ENCODE measurements at places on chromosomes 1 and 21.
A peak's percentile ranks its signal among the peaks of the same experiment; 100 is the strongest.

- no peak for DNase-seq
These were observed 547.2 kb upstream of the NCAM2 start for GRCh38 chr21:20451046-20451445.

DNA sequence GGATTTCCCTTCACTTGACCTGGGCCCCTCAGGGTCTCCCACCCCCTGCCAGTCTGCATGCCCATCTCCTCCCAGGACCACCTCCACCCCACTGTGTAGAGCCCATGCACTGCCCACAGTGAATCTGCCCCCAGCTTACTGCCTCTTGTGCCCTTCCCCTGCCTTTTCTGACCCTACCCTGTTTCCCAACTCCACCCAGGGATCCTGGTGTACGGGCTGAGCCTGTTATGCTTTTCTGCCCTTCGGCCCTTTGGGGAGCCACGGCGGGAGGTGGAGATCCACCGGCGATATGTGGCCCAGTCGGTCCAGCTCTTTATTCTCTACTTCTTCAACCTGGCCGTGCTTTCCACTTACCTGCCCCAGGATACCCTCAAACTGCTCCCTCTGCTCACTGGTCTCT lies 1.9 kb downstream of the TMEM79 start:
- DNase-seq = no peak

- DNase-seq = peak; percentile 52
These were observed 15.3 kb upstream of the SKI start for GRCh38 chr1:2212532-2213491.

- no peak for DNase-seq
These were observed 13.2 kb upstream of the GPR153 start for GRCh38 chr1:6274102-6274501.

- no peak for DNase-seq
These were observed 15.3 kb downstream of the VAV3 start for GRCh38 chr1:107949467-107950253.

DNA sequence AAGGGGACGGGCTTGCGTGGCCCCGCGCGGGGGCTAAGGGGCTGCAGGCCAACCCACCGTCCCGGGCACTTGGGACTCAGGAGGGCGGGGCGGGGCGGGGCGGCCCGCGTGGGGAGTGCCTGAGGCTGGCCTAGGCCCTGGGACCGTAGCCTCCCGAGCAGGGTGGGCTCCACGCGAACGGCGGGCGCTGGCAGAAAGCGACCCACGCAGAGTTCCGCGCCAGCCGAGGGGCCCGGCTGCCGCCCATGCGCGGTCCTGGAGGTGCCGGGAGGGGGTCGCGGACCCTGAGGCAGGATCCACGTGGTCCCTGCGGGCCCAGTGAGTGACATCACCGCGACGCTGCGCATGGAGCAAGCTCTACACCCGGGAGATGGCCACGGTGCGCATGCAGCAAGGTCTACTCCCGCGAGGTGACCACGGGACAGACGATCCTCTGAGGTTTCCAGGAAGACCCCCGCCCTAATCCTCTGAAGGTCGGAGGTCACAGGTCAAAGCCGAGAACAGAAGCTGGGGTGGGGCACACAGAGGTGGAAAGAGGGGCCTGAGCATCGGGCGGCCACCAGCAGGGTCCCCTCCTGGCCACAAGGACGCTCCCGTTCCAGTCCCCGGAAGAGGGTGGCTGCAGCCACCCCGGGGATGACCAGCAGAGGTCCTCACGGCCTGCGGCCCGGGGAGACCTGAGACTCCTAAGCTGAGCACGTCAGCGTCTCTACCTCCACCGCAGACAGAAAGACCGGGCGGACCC lies 13.5 kb upstream of the SLC19A1 start:
- peak; percentile 42 for DNase-seq

DNA sequence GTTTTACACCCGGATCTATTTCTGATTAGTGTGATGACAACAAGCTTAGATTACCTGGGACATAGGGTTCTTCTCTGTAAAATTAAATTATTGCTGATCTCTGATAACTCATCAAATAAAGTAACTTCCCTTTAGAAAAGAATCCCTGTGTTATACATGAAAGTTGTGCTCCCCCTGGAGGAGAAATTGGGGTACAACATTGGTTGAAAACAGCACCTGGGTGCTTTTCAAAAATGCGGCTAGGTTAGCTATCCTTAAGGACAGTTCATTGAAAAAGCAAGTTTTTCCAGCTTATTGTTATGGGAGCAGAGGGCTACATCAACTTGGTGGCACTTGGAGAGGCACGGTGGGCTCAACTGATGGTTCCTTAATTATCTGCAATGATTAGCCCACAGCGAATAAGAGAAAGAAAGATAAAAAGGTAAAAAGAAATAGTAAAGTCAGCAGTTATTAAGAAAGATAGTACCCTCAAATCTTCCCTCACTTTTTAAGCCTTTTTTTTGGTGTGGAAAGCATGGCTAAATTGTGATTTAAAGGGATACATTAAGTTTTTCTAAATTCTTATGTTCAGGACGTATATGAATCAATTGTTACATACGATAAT lies 97.8 kb downstream of the FMN2 start:
- DNase-seq = peak; percentile 7

- no peak for DNase-seq
These were observed 110.5 kb upstream of the UBE2U start for GRCh38 chr1:64092851-64093371.

DNA sequence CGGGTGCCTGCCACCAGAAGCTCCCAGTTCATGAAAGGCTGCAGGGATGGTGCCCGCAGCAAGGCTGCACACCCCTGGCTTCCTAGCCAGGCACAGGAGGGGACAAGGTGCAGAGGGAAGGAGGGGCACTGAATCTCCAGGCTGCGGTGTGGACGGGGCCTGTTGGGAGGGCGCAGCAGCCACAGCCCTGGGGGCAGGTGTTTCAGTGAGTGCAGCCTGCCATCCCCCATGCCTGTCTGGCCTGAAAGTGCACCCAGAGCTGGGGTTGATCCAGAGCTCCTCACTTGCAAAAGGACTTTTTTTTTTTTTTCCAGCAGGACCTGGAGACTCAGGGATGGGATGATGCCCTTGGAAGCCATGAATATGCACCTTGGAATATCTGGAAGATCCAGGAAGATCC lies 153.7 kb upstream of the C1orf174 start:
- no peak for DNase-seq

DNA sequence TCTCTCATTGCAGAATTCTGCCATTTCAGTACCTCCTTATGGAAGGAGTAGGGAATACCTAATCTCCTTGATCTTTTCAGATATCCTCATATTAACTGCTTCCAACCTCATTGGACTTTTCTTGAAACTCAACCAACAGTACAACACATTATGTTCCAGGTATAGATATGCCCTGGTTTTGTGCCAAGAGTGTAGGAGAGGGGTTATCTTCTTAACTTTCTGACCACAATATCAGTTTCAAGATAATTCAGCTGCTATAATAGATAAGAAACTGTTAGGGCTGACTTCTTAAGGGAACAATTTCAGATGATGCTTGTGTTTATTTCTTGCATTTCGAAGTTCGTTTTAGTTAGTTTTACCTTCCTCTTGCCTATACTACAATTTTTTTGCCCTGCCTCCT lies 2.1 kb upstream of the LPGAT1 start:
- no peak for DNase-seq

DNA sequence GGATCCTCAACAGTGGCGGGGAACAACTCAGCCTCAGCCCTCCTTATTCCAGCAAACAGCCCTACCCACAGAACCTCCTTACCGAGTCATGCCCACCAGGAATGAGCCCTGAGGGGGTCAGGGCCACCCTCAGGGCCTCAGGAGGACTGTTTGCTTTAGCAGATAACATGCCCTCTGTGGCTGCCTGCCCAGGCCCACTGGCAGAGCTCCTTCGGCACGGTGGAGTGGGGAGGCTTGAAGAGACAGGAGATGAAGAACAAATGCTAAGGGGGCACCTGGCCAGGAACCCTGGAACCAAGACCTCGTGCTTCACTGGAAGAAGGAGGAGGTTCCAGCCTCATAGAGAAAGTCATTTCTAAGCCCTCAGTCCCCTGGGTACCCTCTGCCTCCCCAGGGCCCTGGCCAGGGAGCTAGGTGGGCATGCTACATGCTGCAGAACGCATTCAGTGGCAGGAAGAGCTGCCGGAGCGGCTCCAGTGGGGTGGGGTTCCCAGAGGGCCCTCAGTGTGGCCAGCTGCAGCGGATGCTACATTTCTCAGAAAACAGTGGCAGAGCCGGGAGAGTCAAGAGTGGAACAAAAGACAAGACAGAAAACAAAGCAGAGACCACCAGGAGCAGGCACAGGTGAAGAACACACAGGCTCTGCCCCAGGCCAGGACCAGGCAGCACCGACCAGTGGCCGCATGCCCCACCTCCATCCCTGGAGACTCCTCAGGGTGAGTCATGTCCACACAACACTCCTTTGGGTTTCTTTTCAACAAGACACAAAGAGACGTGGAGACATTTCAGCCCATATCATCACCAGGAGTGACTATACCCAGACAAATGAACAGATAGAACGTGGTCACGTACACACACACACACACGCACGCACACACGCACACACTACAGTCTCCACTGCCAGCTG lies 39.8 kb downstream of the RIMS3 start:
- DNase-seq = no peak

DNA sequence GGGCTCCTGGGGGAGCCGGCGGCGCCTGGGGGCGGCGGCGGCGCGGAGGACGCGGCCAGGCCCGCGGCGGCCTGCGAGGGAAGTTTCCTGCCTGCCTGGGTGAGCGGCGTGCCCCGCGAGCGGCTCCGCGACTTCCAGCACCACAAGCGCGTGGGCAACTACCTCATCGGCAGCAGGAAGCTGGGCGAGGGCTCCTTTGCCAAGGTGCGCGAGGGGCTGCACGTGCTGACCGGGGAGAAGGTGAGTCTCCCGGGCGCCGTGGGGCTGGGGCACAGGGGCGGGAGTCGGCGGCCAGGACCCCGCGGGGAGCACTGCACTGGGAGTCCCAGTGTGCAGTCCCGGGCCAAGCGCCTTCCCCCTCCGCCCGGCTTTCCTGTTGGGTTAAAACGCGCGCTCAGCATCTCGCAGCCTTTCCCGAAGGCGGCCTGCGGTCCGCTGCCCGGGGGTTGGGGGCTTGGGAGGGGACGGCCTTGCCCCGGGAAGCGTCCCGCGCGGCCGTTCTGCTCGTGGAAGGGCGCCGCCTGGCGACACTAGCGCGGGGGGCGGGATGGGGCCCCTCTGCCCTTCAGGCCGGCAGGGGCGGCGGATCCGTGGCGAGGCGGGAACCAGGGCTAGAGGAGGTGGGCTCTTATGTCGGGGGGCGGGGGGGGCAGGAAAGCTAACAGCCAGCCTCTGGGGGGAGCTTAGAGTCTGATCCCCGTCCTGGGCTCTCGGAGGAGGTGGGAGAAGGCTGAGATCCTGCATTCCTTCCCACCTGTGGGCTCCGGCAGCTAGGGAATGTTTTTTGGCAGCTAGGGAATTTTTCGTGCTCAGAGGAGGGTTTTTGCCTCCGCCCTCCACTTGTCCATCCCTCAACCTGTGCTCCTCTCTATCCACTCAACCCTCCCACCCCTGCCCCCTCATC lies 1.1 kb downstream of the HUNK start:
- DNase-seq = no peak

DNA sequence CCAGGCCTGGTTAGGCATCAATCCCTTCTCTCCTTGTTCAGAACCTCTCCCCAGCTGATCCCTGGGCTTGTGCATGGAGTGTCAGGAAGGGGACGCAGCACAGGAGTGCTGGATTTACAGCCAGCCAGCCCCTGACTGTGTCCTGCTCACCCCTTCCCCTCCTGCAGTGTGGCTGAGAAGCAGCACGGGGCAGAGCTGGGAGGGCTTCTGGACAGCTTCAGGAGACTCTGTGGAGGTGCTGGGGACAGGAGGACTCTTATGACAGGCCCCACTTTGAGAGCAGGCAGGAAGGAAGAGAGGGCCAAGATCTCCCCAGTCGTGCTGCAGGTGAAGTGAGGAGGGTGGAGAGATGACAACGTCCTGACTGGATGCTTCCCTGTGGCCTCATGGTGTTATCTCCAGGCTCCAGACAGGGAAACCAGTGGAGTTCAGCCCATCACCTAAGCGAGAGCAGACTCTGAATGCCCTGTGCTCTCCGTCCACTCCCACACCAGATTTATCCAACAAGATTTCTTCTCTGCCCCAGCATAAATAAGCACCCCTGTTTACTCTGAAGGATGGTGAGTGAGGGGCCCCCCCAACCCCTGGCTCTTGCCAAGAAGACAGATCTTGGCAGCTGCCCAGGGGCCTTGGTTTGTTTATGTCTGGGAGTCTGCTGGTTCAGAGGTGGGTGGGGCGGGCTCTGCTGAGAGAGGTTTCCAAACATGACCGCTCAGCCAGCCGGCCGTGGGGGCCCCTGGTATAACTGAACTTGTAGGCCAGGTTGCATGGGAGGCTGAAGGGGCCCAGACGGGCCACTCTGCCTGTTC lies 21.3 kb downstream of the TMCC2 start:
- DNase-seq = no peak

DNA sequence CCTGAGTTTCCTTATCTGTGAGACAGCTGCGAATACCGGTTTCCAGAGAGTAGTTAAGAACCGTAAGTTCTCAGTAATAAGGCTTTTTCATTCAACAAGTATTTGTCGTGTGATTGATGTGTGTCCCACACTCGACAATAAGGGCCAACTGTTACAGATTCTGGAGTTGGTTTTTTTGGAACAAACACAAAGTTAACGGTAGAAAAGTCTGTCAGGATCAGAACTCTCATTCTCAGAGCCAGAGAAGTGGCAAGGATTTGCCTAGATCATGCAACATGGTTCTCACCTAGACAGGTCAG lies 837 bp downstream of the NUDC start:
- DNase-seq = no peak

GRCh38 chr1:184624051-184624450 lies 130.6 kb downstream of the EDEM3 start:
- DNase-seq = no peak

DNA sequence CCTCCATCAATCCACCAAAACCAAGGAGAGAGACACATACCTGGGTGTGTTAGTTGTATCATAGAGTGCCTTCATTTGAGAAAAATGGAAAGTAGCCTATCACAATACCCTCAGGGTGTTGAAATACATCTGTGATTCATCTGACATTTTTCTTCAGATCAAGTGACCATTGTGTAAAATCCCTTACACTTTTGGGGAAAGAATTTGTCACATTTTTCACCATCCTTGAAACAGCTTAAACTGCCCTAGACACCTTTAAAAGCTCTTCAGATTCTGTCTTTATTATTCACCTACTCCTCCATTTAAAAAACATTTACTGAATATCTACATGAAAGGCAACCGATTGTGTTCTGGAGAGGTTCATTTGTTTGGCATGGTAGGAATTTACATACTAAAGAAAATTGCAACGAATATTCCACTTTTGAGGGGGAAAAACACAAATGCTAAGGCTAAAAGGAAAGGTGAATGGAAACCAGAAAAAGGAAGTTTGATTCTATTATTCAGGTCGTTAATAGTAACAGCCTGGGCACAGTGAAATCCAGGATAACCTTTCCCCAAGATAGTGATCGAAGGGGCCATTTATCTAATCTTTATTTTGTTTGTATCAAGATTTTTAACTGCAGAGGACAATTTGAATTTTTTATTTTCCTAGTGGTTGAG lies 70.4 kb upstream of the SAMSN1 start:
- DNase-seq = no peak

DNA sequence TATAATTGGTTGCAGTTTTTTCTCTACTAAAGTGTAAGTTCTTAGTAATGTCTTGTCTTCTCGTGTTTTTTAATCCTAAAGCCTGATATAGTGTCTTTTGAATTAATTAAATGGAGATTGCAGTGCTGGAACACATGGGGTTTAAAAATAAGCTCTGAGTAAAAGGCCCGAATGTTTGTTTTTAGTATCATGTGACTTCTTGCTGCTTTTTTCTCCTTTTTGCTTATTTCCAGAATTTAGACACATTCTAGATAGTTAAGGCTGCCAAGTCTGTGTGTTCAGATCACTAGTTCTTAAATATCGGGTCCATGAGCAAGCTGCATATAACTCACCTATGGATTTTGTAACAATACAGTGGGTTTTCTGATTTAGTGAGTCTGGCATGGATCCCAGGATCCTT lies 27.5 kb downstream of the KCTD3 start:
- DNase-seq = no peak

All from activated T-helper 1 cell treated with anti-CD3 and anti-CD28 coated beads, Interleukin-12 subunit alpha, Interleukin-12 subunit beta, Interleukin-2, Interleukin-4 antibody, amounts not matched to agents 30 ng/mL and 10 ng/mL and 1 ng/mL, durations not matched to agents 14 hours and 24 hours and 36 hours (primary cell).